ENCODE measurements at places on chromosomes 12 and 14.
A peak's percentile ranks its signal among the peaks of the same experiment; 100 is the strongest.

GRCh38 chr14:70144046-70144445 is 44.7 kb downstream of the SLC8A3 start:
- DNase-seq, result no peak

DNA sequence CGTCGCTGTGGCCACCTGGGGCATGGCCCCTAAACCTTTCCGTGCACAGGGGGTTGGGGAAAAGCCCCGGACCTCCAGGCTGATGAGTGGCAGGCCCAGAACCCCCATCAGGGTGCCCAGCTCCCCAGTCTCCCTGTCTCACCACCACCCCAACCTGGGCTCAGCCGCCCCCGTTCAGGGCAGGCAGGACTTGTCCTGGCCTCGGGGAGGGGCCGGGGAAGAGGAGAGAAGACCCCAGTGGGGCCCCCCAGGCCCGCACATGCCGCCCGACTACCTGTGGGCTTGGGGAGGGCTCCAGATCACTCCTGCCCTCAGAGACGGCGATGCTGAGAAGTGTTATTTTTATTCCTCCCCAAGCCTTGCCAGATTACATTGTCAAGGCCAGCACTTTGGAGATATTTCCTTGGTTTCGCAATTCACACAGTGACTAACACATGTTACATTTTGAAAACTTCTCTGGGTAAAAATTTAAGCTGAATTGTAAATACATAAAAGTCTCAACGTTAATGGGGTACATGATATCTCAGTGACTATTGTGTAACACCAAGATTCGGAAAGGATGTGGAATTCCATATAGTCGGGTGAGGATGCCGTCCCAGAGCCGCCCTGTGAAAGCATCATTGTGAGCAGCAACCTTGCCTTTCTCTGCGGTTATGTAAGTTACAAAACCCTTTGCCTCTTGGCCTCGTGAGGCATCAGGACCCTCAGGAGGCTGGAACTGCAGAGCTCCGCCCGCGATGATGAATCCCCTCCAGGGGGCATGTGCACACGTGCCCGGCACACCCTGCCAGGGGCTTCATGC is 85.6 kb upstream of the DIO3 start:
- no peak for DNase-seq

- peak; percentile 51 for DNase-seq
Observed at GRCh38 chr14:58752771-58753201, 115.0 kb downstream of the DACT1 start.

GRCh38 chr12:11706509-11707379 is 57.3 kb downstream of the ETV6 start:
- DNase-seq, result no peak

GRCh38 chr14:78358591-78358990 is 188.4 kb downstream of the NRXN3 start:
- peak; percentile 15 for DNase-seq

- DNase-seq, result no peak
Observed at GRCh38 chr14:96271421-96271762, 15.4 kb downstream of the BDKRB1 start.

- no peak for DNase-seq
Observed at GRCh38 chr12:4900327-4900726, 9.4 kb upstream of the KCNA1 start.

DNA sequence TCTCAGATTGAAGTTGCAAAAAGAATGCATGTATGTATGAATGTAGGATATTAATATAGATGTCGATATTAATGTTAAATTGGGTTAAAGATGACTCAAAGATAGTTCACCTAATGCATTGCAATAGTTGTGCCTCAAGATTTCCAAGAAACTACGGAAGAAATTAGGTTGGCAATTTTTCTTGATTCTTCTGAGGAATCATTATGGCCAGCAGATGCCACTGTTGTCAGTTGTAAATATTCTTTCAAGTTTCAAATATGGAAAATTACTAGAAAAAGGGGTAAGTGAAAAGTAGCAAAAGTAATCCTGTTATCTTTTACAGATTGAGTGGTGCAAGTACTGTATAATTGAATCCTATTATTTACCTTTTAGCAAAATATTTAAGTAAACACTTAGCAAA is 202.1 kb downstream of the ADAMTS20 start:
- no peak for DNase-seq

DNA sequence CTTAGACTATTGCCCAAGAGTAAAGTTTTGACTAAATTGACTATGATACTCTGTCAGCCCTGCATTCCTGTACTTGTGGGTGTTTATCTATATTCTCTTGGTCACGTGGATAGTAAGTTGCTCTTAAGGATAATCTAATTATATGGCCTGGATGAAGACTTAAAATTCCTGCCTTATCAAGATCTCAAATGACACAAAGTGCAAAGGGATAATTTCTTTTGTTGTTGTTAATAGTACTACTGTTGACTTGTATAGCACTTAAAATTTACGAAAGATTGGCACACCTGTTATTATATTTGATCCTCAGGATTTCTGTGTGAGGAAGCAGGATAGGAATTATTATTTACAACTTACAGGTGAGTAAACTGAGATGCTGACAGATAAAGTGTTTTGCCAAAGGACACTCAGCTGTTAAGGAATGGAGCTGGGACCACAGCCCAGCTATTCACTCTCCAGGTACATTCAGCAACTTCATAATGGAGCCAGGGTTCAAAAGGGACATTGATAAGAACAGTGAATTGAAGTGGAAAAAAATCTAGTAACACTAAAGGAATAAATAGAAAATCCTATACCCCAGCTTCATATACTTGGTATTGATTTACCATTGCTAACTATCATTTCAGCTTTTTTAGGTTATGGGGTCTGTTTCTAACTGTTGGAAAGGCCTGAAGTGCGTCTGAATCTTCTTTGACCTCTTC is 53.4 kb upstream of the EVL start:
- no peak for DNase-seq

- no peak for DNase-seq
Observed at GRCh38 chr12:92518071-92518470, 184.7 kb upstream of the PLEKHG7 start.

GRCh38 chr12:62078020-62078419 is 182.2 kb upstream of the USP15 start:
- no peak for DNase-seq

DNA sequence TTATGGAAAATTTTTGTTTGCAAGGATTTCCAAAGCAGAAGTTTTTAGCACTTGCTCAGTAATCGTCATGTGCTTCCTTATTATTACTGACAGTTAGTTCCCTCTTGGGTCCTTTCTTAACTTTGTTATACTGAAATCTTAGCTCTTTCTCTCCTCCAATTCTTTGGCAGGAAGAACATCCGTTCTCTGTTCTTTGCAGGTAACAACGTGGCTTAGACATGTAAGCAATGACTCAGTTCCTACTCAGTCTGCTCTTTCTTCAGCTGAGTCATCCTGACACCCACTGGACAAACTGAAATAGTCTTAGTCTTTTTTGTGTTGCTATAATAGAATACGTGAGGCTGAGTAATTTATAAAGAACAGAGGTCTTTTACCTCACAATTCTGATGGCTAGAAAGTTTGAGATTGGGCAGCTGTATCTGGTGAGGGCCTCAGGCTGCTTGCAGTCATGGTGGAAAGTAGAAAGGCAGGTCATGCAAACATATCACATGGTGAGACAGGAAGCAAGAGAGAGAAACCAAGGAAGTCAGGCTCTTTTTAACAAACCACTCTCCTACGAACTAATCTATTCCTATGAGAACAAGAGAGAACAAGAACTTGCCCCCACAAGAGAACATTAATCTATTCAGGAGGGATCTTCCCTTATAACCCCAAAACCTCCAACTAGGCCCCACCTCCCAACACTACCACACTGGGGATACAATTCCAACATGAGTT is 49.2 kb downstream of the TESPA1 start:
- no peak for DNase-seq

DNA sequence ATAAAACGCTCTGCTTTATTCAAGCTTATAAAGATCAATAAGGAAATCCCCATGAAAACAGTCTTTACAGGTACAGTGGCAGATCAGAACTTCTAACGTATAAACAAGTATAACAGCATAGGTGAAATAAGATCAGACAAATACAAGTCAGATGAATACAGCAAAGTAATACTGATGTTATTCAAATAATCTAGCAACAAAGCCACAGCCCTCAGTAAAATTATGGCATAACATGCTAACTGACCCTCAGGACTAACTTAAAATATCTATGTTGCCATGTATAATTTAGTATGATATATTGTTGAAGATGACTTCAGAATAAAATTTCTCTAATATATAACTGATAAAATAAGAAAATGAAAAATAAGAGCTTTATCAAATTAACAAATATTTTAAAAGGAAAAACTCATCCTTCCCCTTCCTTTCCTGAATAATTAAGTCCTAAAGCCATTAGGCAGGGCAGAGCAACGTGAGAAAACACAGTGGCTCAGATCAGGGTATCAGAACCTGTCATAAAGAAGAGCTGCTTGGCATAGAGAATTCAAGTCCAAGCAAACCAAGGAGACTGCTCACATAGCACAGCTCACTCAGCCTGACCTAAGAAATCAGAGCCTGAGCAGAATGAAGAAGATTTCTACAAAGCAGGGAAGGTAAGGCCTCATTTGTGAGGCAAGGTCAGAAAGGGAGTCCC is 70.7 kb downstream of the PAWR start:
- DNase-seq, result no peak

GRCh38 chr14:72024504-72024903 is 92.3 kb downstream of the RGS6 start:
- no peak for DNase-seq

GRCh38 chr14:69752773-69753172 is 14.2 kb upstream of the SRSF5 start:
- no peak for DNase-seq

DNA sequence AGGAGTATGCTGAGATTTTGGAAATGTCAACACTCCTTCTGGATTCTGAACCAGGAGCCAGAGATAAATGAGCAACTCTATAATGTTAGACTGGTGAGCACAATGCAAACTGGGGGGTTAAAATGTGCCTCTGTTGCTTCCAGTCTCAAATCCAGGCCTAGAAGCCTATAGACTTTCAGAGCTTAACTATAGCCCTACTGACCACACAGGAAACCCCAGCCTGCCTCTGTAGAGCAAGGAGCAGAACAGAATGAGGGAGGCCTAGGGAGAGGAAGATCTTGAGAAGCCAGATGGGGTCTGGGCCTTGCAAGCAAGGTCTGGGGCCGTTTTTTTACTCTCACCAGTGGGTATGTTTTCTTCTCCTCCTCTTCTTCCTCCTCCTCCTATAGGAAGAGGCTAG is 225.4 kb upstream of the KITLG start:
- DNase-seq, result no peak

- DNase-seq, result no peak
Observed at GRCh38 chr14:21917699-21918436, 244.2 kb upstream of the OR4E1 start.

DNA sequence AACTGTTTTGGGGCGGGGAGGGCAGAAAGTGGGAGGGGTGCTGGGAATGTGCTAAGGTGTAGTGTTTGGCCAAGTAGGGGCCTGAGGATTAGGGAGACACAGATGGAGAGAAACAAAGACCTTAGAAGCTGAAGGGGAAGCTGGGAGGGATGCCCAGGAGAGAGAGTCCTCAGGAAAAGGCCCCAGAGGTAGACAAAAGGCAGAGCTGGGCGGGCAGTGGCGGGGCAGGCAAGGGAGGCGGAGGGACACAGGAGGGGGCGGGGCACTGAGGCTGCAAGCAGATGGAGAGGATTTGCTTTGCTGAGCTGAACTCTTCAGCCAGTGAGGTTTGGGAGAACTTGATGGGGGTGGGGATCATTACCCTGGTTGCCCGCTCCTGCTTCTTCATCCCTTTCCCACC is 2.8 kb downstream of the PTMS start:
- DNase-seq, result no peak

- no peak for DNase-seq
Observed at GRCh38 chr14:21352587-21352986, 31.2 kb downstream of the SUPT16H start.

DNA sequence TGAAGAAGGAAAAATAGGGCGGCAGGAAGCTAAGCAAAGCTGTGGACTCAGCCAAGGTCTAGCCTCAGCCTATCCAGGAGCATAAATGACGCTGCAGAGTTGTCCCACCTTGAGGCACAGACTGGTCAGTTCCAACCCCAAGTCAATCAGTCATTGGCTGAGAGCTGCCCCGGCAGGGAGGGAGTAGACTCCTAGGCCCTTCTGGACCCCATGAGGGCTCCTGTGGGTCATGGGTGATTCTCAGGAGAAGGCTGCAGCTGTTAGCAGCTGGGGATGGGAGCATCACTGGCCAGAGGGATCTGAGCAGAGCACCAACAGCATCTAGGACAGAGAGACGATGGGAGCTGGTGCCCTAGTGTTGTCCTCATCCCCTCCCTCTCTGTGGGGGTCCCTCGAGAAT is 51.8 kb upstream of the ESRRB start:
- no peak for DNase-seq

GRCh38 chr12:89492883-89493282 is 31.7 kb downstream of the GALNT4 start:
- DNase-seq, result no peak

- DNase-seq, result no peak
Observed at GRCh38 chr14:98175436-98175835, 1096.6 kb downstream of the BCL11B start.

DNA sequence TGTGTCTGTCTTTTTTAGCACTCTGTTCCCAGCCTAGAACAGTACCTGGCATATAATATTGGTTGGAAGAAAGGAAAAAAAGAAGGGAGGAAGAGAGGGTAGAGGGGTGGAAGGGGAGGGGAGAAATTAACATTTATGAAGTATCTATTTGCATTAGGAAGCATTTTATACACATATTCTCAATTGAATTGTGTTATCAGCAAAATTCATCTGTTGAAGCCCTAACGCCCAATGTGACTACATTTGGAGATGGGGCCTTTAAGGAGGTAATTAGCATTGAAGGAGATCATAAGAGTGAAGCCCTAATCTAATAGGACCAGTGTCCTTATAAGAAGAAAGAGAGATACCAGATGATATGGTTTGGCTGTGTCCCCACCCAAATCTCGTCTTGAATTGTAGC is 30.2 kb upstream of the FICD start:
- no peak for DNase-seq

- no peak for DNase-seq
Observed at GRCh38 chr12:51372021-51372420, 19.2 kb downstream of the GALNT6 start.

DNA sequence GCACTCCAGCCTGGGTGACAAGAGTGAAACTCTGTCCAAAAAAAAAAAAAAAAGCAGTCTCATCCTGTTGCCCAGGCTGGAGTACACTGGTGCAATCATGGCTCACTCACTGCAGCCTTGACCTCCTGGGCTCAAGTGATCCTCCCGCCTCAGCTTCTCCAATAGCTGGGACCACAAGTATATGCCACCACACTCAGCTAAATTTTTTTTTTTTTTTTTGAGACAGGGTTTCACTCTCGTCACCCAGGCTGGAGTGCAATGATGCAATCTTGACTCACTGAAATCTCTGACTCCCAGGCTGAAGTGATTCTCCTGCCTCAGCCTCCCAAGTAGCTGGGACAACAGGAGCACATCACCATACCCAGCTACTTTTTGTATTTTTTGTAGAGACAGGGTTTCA is 5.2 kb upstream of the CNPY2 start:
- DNase-seq, result no peak

GRCh38 chr14:64601571-64601970 is 51.8 kb downstream of the PPP1R36 start:
- no peak for DNase-seq

GRCh38 chr12:28248555-28249145 is 58.4 kb downstream of the CCDC91 start:
- no peak for DNase-seq
